CD4-positive, alpha-beta T cell treated with Interleukin-10 for 1 hour (primary cell): ENCODE measurements at places on chromosomes 4 and X.
A peak's percentile ranks its signal among the peaks of the same experiment; 100 is the strongest.

- DNase-seq = no peak
Observed at GRCh38 chrX:49066690-49067089, 7.1 kb downstream of the PRAF2 start.

- DNase-seq = no peak
Observed at GRCh38 chr4:159352609-159353008, 249.7 kb downstream of the RAPGEF2 start.

- DNase-seq = no peak
Observed at GRCh38 chr4:110830461-110830860, 207.6 kb upstream of the PITX2 start.

DNA sequence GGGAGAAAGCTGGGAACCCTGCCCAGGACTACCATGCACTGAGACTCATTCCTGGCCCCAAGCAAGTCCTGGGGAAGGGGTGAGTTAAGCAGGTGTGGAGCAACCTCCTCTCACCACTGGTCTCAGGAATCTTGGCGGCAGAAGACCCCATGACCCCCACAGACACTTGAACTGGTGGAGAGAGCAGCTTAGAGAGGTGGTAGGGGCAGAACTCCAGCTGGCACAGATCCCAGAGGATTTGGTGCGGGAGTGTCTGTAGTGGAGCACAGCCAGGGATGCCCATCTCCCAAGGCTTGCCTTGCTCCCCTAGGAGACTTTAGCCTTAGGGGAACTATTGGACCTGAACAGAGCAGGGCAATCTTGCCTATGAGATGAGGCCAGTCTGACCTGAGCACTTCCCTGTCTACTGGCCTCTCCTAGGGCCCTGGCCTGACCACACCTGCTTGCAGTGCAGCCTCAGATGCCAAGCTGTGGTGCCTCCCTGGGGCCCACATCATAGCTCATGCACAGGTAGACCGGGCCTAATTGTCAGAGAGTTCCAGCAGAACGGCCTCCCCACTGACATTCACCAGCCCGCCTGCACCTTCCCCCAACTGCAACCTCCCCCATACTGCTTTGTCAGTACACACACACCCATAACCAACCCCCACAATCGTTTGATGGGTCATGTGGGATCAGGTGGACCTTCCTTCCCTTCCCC is 78.0 kb downstream of the NAA11 start:
- DNase-seq = no peak

GRCh38 chr4:148061141-148061481 is 329.2 kb downstream of the ARHGAP10 start:
- peak; percentile 21 for DNase-seq

- no peak for DNase-seq
Observed at GRCh38 chr4:89519771-89520320, 212.2 kb upstream of the GPRIN3 start.

DNA sequence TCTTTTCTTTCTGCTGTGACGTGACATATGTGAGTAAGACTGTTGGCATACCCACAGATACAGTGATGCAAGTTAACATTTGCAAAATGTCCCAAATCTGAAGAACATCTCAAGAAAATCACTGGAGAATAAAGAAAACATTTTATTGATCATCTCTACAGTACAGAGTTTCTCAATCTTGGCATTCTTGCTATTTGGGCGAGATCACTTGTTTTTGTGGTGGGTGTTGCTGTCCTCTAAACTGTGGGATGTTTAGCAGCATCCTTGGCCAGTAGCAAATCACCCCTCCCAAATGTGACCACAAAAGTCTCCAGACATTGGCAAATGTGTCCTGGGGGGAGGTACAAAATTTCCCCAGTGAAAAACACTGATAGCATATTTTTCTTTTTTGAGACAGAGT is 28.8 kb downstream of the AMELX start:
- DNase-seq = no peak

DNA sequence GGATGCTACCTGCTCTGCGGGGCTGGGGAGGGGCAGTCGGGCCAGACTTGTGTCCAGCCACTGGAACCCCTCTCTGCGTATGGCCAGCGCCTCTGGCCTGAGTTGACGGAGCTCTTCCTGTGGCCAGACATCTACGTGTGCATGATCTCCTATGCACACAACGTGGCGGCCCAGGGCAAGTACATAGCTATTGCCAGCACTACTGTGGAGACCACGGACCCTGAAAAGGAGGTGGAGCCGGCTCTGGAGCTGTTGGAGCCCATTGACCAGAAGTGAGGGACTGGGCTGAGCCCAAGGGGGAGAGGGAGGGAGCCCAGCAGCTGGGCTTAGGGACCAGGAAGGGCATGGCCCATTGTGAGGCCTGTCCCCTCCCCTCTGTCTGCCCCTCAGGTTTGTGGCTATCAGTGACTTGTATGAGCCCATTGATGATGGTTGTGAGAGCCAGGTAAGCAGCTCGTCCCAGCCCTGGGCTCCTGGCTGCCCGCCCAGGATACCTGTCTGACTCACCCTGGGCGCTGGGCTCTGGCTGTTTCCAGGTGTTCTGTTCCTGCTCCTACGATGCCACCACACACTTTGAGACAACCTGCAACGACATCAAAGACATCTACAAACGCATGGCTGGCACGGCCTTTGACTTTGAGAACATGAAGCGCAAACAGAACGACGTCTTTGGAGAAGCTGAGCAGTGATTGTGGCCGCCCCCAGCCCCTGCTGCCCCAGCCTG is 1.8 kb upstream of the FAM50A start:
- no peak for DNase-seq

DNA sequence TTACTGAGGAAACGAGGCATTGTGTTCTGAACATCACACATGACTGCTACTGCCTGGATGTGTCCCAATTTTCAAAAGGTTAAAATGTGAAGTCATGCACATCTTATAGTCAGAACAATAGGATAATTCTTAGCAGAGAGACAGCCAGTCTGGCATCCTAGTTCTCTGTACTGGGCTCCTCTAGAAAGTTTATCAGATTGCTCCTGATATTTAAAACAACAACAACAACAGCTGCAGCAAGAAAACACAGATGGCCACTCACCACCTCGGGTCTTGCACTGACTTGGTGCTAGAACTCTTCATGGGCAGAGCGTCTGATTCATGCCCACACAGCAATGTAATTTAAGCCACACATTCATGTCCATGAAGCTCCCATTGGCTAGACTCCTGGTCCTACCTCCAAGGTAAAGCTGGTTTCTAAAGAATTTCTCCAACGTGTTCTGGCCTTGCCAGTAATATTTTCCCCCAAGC is 33.3 kb upstream of the SLC2A9 start:
- DNase-seq = no peak

DNA sequence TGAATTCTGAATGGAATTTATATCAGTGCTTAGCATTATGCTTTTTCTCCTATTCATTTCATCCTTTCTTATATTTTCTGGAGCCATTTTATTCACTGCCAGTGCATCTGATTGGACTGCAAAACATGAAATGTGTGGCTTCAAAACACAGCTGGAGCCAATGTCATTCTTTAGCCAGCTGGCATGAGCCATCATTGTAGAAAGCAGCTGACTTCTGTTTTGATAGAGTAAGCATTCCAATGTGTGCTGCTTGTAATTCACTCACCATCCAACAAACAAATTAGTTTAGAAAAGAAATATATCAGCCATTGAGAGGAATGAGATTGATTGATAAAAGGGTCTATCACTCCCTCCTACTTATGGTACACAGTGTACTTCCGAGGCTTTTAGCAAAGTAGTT is 2616.0 kb downstream of the ARAP2 start:
- no peak for DNase-seq

DNA sequence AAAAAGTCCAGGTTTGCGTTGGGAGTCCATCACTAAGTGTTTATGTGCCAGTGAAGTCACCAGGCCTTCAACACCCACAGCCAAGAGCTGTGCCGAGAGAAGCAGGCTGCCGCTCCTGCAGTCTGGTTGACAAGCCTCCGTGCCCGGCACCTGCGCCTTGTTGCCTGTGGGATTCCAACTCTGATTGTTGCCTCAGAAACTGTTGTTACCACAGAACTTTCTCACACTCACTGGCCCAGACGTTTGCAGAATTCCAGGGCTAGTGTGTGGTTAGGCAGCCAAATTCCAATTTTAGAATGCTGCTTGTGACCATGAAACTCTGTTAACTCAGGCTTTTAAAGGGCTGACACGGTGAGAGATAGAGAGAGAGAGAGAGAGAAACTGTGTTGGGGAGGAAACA is 119.5 kb upstream of the LIMCH1 start:
- no peak for DNase-seq
